Dermis lymphatic vessel endothelial cell (primary cell): ENCODE measurements at places on chromosomes 1 and 21. TPM values are rescaled to one million over a fixed set of nuclear protein-coding genes. Genes with fewer than 3 reads are reported as not detected.

CDK18 gene
- total RNA-seq, result 0.11 and 0.26 TPM in 2 replicates

SLC25A34 gene
- 0.22 and 0.34 TPM in 2 replicates for total RNA-seq

CAMK1G gene
- not detected in 2 replicates for total RNA-seq

NES gene
- total RNA-seq, result 22.0 and 36.2 TPM in 2 replicates

CD1B gene
- total RNA-seq, result not detected in 2 replicates

DNTTIP2 gene
- 16.1 and 23.2 TPM in 2 replicates for total RNA-seq

OR10J1 gene
- not detected in 2 replicates for total RNA-seq

RAD54L gene
- 0.65 and 0.69 TPM in 2 replicates for total RNA-seq

OR2T29 gene
- not detected in 2 replicates for total RNA-seq
